ENCODE measurements at places on chromosomes 2 and 18.

DNA sequence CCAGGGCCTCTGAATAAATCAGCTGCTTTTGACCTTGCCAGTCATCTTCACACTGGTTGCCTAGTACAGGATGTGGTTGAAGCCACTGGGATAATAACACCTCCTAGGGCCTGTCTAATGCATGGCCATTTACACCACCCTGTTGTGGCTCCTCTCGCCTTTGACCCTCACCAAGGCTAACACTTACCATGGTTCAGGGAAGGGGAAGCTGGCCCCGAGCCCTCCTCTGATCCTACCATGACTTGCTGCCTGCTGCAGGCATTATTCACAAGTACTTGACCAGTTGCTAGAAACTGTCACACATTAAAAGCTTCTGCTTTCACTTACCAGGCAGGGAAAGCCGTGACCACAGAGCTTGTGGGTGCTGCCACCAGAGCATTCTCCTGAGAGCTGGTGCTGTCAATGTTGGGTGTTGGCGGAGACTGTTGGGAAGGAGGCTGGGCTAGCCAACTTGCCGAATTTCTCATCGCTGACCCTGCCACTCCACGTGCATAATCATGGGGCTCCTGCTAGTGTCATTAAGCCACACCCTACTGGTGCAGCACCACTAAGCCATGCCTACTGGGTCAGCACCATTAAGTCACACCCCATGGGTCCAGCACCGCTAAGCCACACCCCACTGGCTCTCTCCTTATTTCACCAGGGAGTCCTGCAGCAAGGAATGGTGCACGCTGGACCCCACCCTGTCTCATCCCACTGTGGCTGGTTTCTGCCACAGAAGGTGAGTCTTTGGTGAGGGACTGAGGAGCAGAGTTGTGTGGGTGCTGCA lies 47.0 kb upstream of the TTC39C start:
- no peak for DNase-seq

- no peak for DNase-seq
These were observed 100.6 kb downstream of the MYO1B start for GRCh38 chr2:191345788-191346187.

- DNase-seq = no peak
These were observed 789.8 kb upstream of the FSHR start for GRCh38 chr2:49943944-49944778.

GRCh38 chr18:75531851-75532459 lies 104.5 kb upstream of the SMIM21 start:
- DNase-seq = no peak

DNA sequence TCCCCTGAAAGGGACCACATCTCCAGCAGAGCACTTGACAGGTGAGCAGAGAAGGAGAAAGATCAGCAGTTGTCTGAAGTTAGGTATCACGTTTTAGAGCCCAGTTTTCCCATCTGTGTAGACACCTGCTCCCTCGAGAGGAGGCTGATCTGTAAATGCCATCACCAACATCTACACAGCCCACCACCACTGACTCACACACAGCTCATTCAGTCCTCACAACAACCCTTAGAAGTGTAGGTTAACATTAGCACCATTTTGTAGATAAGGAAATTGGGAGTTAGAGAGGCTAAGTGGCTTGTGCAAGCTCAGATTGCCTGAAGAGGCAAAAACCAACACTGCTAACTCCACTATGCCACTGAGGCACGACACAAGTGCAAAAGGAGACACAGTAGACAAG lies 37.2 kb upstream of the STAT1 start:
- DNase-seq = no peak

GRCh38 chr2:124485659-124486058 lies 460.6 kb downstream of the CNTNAP5 start:
- DNase-seq = no peak

DNA sequence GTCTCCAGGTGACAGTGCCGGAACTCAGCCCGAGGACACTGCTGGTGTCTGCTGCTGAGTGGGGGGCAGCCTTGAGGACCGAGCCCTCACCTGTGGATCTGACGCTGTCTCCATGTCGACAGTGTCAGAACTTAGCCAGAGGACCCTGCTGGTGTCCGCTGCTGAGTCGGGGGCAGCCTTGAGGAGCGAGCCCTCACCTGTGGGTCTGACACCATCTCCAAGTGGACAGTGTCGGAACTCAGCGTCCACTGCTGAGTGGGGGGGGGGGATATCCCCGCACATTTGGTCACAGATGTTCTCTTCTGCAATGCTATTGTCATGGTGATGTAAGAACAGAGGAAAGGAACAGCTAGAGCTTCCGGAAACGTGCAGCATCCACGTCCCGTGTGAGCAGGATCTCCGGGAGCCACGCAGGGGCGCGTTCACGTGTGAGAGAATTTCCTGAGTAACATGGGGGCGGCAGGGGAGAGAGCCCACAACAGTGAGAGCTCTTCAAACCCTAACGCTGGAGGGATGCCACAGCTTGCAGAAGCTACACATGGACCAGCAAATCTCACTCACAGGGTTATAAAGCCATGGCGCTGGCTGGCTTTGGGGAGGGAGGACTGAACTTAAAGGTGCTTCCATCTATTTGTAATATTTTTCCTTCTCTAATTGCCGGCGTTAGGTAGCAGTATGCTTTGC lies 250.7 kb upstream of the SALL3 start:
- DNase-seq = no peak

DNA sequence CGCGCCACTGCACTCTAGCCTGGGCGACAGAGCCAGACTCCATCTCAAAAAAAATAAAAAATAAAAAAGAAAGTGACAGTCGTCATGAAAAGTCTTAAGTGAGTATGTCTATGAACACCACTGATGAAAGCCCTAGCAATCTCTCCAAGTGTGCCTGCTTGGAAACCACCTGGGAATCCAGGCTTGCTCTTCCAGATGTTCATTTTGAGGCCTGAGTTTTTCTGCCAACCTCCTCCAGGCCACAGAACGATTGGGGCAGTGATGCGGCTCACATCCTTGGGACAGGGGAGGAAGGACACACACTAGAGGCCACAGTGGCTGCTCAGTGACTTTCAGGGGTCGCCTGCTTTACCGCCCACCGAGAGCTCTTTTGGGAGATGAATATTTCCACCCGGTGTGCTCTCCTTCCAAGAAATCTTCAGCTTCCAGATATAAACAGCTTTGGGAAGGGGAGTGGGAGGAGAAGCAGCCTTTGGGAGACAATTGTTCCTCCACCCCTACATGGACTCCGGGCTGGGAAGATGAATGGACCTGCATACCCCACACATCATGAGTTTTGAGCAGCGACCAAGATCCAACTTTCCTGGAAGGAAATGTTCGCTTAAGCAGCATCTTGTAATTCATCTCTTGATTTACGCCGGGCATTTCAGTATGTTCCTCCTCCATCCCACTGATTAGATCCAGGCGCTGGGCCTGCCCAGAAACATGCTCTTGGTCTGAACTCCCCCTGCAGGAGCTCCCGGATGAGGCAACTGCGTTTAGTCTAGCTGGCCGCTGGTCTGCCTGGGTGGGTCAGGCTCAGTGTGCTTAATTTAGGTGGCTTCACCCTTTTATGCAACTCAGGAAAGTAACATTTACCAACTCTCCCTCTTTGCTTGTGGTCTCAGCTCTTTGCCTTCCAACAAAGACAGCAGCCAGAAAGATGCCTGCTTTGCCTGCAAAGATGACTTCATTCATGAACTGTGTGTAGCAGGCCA lies 6.2 kb upstream of the ARMC9 start:
- no peak for DNase-seq

DNA sequence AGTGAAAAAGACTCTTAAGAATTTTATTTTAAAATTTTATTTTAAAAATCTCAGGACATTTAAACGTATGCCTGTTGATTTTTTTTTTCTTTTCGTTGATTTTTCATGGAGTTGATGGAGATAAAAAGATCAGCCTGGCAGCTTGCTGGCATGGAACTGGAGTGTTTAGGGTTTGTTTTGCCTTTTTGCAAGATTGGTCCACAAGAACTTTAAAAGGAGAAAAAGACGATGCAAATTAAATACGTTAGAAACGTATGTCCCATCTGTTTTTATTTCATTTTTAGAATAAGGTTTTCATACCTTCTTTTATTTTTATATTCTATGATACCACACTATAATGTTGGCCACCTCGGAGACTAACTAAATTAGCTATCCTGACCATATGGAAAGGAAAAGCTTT lies 254.9 kb downstream of the ARHGAP15 start:
- DNase-seq = no peak

DNA sequence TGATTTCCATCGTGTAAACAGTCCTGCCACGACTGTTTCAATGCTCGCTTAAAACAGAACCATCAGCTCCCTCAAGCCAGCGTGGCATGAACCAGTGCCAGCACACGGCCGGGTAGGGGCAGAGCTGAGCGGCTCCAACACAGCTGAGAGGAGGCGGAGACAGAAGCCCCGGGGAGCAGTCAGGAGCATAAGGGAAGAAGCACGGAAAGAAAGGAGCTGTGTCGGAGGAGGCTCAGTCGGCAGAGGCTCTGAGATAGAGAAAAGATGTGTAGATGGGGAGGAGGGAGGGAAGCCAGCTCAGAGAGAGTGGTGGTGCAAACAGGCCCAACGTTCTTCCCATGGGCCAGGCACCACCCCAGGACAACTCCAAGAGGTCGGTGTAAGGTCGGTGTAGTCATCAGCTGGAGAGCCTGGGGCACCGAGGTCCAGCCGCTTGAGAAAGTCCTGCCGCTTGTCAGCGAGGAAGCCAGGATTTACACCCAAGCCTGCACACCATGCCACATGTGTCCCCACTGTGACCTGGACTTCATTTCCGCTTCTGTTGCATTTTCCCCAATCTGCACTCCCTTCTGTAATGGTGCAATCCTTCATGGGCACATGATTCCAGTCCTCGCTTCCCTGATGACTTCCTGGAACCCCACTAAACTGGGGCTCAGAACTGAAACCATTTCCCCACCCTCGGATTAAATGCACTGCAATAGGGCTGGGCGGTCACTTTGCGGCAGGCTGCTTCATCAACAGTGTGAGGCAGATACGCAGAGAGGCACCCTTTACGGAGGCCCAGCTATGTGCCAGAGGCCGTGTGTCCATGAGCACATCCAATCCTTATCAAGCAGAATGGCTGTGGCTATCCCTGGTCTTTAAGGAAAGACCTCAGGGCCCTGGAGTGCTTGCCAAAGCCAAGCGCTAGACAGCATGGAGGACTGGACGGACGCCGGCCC lies 43.5 kb downstream of the CYP27C1 start:
- no peak for DNase-seq

DNA sequence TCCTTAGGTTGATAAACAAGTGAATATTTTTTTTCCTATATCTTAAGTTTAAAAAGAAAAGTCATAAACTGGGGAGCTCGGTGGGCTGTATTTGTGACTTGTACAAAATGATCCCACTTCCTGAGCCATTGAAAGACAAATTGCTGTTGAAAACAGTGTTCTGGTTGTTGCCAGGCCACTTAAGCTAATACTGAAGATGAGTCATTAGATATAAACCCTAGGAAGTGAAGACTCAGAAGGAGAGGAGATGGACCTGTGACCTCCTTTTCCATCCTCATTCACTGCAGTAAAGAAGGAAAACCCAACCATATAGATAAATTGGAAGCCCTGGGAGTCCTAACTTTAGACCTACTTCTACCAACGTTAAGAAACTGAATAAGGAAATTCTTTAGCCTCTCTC lies 46.2 kb upstream of the SERPINE2 start:
- no peak for DNase-seq

DNA sequence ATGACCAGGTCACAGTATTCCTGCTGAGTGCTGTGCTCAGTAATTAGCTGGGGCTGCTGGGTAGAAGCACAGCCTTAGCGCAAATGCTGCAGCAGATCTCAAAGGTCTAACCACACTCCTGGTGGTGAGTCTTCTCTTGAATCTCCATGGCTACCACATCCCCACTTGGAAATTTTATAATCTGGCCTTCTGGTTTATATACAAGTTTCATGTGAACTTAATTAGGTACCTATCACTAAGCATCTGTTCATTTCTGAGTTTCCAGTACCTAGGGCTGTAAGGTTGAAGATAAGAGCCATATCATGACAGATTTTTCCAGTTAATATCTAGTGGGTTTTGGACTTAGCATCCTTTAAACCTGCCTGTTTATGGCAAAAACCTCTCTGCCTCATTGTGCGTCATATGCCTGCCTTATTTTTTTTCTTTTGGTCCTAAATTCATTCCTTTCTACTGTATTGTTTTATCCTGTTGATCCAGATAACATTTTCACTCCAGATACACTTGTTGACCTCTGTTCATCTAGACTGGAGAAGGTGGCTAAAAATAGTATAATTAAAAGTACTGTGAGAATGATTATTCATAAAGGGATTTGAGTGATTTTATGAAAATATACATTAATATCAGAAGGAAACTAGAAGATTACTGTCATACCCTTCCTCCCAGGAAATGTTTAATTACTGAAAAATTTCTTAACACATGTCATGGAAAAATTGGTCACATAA lies 168.4 kb upstream of the THUMPD2 start:
- no peak for DNase-seq

GRCh38 chr2:6073191-6074088 lies 381.3 kb downstream of the SOX11 start:
- no peak for DNase-seq

GRCh38 chr2:138122891-138123290 lies 158.6 kb downstream of the HNMT start:
- no peak for DNase-seq

GRCh38 chr2:236051806-236052205 lies 116.4 kb downstream of the GBX2 start:
- DNase-seq = no peak

DNA sequence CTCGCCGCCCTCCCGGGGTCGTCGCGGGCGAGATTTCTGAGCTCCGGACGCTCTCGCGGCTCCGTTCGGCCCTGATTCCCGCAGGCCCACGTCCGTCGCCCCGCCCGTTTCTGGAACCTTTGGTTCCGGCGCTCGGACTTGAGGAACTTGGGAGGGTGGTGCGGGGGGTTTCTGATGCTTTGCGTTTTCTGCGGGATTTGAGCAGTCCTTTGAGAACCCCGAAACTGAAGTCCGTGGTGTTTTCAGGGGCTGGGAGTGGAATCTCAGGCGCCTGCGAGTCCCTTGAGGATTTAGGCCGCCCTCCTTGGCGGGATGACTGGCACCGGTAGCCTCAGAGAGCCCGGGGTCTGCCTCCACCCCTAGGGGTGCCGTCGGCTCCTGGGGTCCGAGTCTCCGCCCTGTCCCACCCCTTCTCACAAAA lies 336 bp downstream of the THNSL2 start:
- no peak for DNase-seq

- no peak for DNase-seq
These were observed 513 bp downstream of the THOC1 start for GRCh38 chr18:267380-267687.

DNA sequence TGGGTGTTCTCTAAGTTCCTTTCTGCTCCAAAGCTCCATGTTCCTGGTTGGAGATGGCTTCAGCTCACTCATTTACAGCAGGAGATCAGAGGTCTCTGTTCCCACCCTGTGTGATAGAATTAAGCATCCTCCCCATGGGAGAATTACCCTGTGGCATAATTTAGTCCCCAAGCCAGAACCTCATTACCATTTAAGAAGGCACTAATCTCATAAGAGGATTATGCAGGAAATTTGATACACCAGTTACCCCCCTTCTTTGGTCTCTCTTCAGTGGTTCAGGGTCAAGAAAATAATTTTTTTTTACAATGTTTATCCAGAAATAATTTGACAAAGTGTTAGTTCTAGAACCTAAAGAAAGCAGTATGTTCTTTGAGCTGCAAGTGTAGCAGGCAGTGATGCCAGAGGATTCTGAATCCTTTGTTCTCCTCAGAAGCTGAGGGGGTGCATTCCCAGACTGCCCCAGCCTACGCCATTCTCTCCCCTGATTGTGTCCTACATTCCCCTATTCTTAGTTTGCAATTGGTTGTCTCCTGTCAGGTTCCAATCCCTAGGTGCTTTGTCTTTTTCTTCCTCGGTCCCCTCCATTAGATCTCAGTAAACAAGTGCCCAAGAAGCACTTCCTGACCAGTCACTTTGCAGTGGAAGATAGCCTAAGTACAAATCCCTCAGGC lies 163.6 kb downstream of the PRKCE start:
- no peak for DNase-seq
